ENCODE measurements at places on chromosomes 13 and 19. TPM values are rescaled to one million over a fixed set of nuclear protein-coding genes. Genes with fewer than 3 reads are reported as not detected.
A peak's percentile ranks its signal among the peaks of the same experiment; 100 is the strongest.

The MIA gene
- 3.0 TPM for total RNA-seq

DNA sequence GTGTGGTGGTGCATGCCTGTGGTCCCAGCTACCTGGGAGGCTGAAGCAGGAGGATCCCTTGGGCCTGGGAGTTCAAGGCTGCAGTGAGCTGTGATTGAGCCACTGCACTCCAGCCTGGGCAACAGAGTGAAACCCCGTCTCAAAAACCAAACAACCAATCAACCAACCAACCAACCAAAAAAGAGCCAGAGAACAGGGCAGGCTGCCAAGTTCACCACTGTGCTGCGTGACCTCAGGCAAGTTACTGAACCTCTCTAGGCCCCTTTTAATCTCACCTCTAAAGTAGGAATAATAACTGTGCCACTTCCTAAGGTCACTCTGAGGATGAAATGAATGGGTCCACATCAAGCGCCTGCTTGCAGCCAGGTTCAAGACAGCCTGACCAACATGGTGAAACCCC is 16.9 kb downstream of the TJP3 start:
- no peak for DNase-seq
- H3K4me3 ChIP-seq, result no peak overlapping the region
- H3K27me3 ChIP-seq, result peaks cover 37% of the 10 kb centered on the region
- peaks cover 6% of the 10 kb centered on the region for H3K4me1 ChIP-seq

DNA sequence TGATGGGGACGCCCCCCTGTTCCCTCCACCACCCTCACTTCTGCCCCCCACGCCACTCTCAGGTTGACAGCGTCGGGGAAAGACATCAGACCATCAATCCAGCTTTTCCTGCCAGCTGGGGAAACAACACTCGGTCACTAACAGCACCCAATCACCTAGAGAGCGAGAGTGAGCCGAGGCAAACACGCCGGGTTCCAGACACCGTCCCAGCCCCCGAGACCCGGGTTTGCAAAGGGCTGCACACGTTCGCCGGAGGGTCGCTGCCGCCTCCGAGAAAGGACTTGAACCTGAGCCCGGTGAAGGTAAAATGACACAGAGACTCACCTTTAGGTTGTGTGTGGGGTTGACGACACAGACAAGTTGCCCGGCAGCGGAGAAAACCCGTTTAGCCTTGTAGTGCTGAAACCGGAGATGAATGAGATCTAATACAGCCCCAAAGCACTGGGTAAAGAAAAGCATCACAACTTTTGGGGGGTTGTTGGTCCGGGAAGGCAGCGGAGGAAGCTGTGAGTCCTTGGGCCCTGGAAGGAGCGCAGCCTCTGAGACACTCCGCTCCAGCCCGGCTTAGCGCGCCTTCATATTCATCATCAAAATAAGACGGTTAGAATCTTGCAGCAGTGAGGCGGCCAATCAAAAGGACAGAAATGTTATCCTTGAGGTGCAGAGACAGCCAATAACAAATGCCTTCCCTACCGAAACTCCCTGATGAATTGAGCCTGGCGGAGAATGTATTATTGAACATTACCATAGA is at the start of gene SIAH3:
TSS of gene SIAH3 (minus strand) at position 583 of the 751 bp plus-strand sequence. CDS start at position 459, 124 bp downstream.
- peaks cover 35% of the 10 kb centered on the region for H3K4me1 ChIP-seq
- peak; percentile 37 for DNase-seq
- peaks cover 45% of the 10 kb centered on the region for H3K27me3 ChIP-seq
- peaks cover 2% of the 10 kb centered on the region for H3K36me3 ChIP-seq
- H3K4me3 ChIP-seq, result peak within 1 kb of the TSS; percentile 80

DNA sequence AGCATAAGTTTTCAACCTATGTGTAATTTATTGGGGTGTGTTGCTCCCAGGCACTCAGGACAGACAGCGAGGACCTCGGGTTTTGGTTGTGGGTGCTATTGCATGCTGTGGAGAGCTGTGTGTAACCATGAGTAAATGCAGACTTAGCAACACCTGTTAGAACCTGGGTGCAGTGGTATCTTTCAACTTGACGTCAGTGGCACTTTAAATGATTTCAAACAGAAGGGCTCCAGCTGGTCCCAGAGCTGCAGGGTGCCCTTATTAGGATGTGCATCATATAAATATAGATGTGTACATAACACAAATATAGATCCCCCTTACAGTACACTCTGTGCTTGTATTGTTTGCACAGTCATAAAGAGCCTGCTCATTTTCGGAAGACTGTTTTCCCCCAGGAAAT is 228.3 kb upstream of the IRS2 start:
- no peak overlapping the region for H3K4me3 ChIP-seq
- H3K27ac ChIP-seq, result no peak overlapping the region
- no peaks in the 10 kb centered on the region for H3K36me3 ChIP-seq
- no peak for DNase-seq

- peaks cover 20% of the 10 kb centered on the region for H3K36me3 ChIP-seq
- no peaks in the 10 kb centered on the region for H3K27me3 ChIP-seq
- no peak for DNase-seq
Measured at GRCh38 chr19:39390451-39390750, 505 bp downstream of the PAF1 start.

DNA sequence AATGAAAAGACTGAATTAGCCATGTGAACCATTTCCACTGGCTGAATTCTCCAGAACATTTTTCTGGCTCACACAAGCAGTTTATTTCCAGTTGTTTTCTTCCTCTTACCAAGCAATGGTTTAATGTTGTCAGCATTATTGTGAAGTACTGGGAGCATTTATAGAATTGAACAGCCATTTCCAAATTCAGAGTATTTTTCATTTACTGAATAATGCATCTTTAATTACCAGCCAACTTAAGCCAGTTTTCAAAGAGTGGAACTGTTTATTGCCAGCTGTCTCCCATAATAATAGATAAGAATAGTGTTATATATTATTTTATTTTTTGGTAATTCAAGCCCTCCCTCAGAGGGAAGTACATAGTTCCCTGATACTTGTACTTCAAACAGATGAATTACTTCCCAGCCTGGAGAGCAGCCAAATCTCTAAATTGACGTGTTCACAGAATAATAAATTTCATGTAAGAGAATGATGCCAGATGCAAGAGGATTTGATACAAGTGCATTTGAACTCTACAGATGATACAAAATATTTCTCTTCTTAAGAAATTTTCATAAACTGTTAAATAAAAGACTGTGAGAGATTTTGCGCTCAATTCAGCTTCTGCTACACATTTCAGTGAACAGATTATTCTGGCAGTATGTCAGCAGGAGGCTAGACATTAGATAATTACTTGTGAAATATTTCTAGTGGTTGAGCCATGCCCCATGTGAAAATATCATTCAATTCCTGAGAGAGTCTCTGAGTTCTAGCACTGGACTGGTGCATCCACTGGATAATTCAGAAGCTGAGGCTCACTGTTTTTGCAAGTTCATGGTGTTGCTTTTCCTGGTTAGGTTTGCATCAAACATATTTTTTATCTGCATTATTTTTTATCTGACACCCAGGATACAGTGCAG is 315.9 kb downstream of the SLC7A1 start:
- no peak for DNase-seq
- no peak overlapping the region for H3K4me3 ChIP-seq
- no peaks in the 10 kb centered on the region for H3K4me1 ChIP-seq

All from activated naive CD8-positive, alpha-beta T cell treated with anti-CD3 and anti-CD28 coated beads, Interleukin-2, amount 10 ng/mL, durations not matched to agents 7 days and 5 days (primary cell).